ENCODE measurements at places on chromosomes 6 and 20. TPM values are rescaled to one million over a fixed set of nuclear protein-coding genes. Genes with fewer than 3 reads are reported as not detected.

Gene EBF4
- 0.99 TPM for total RNA-seq

Gene PAK1IP1
- total RNA-seq = 16.3 TPM

Gene ZNF335
- total RNA-seq = 7.2 TPM

Gene GJA10
- total RNA-seq = not detected

Gene CMTR1
- total RNA-seq = 44.8 TPM

Gene RAMACL
- total RNA-seq = 2.3 TPM

Gene CDC25B
- 49.3 TPM for total RNA-seq

Gene COL21A1
- 2.3 TPM for total RNA-seq

Gene CRISP3
- not detected for total RNA-seq

Gene SRSF12
- total RNA-seq = 0.33 TPM

Gene PRRT1
- 0.33 TPM for total RNA-seq

Gene PGC
- not detected for total RNA-seq

Gene RAB32
- total RNA-seq = 114 TPM

Gene NMBR
- under 0.01 TPM for total RNA-seq

Gene CYP24A1
- total RNA-seq = not detected

Gene ZNF512B
- total RNA-seq = 6.4 TPM

Gene JPH2
- 0.66 TPM for total RNA-seq

Gene TBXT
- total RNA-seq = not detected

Gene RSPO3
- 15.4 TPM for total RNA-seq

Gene SLC35D3
- total RNA-seq = not detected

Gene TMEM74B
- total RNA-seq = not detected

Gene CCN2
- 22.8 TPM for total RNA-seq

Gene SOBP
- total RNA-seq = 6.3 TPM

Gene POM121L2
- not detected for total RNA-seq

Gene CPNE5
- total RNA-seq = 0.26 TPM

Gene NKAPL
- 3.3 TPM for total RNA-seq

Gene KIAA1755
- total RNA-seq = 2.8 TPM
